ENCODE measurements at places on chromosomes 3 and 15. TPM values are rescaled to one million over a fixed set of nuclear protein-coding genes. Genes with fewer than 3 reads are reported as not detected.

Gene DPPA2
- not detected for total RNA-seq

Gene PIERCE2
- 0.36 TPM for total RNA-seq

Gene CCRL2
- 0.28 TPM for total RNA-seq

Gene ZBBX
- not detected for total RNA-seq

Gene HES1
- total RNA-seq = 8.3 TPM

Gene SEMA3B
- total RNA-seq = 4.3 TPM

Gene ISG20
- total RNA-seq = 0.72 TPM

Gene GP9
- not detected for total RNA-seq

DNA sequence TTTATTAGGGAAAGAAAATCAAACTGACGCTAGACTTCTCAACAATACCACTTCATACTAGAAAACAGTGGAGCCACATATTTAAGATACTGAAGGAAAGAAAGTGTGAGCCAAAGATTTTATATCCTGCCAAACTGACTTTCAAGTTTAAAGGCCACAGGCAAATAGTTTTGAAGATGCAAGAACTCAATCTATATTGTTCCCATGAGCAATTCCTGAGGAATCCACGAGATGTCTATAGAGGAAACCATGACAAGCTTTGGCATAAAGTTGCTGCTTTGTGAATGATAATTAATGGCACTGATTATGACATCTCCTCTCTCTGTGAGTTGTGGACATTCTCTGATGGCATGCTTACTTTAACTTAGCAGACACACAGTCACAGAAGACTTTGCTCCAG lies 276.1 kb upstream of the GOLGA6L4 start:
- DNase-seq = no peak
- H3K4me1 ChIP-seq = no peaks in the 10 kb centered on the region
- no peaks in the 10 kb centered on the region for H3K27me3 ChIP-seq
- no peaks in the 10 kb centered on the region for H3K36me3 ChIP-seq

- H3K4me1 ChIP-seq = no peaks in the 10 kb centered on the region
- no peaks in the 10 kb centered on the region for H3K36me3 ChIP-seq
- H3K27me3 ChIP-seq = no peaks in the 10 kb centered on the region
- H3K4me3 ChIP-seq = no peak overlapping the region
- no peak overlapping the region for H3K27ac ChIP-seq
- peak; percentile 11 for DNase-seq
These were observed 380.0 kb downstream of the PDCD6IP start for GRCh38 chr3:34178415-34178814.

- peaks cover 23% of the 10 kb centered on the region for H3K36me3 ChIP-seq
- H3K4me1 ChIP-seq = peaks cover 15% of the 10 kb centered on the region
- H3K27me3 ChIP-seq = no peaks in the 10 kb centered on the region
- H3K27ac ChIP-seq = peak overlapping the region; percentile 36
- peak; percentile 74 for DNase-seq
- H3K4me3 ChIP-seq = no peak overlapping the region
These were observed 42.8 kb downstream of the ZNF609 start for GRCh38 chr15:64503197-64503596.

DNA sequence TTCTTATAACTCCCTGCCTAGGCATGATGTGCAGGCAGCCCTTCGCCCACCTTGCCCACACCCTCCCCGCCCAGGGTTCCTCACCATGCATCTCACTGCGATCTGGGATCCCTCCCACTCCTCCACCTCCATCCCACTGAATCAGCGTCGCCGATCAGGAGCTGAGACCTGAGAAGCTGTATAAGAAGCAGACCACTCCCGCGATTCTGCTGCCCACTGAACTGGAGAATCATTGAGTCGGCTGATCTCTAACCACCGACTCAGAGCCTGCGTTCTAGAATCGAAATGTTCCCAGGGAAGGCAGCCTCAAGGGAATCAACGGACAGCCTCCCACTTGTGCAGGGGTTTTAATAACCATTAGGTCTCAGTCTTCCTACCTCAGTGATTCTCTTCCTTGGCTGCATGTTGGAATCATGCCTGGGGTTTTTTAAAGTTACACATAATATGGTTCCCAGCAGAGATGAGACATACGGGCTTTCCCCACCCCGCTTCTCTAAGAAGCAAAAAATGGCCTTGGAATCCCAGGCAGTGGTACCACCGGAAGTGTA lies 60.2 kb downstream of the TMEM44 start:
- peak; percentile 72 for DNase-seq
- H3K36me3 ChIP-seq = no peaks in the 10 kb centered on the region
- H3K4me3 ChIP-seq = no peak overlapping the region
- H3K4me1 ChIP-seq = peaks cover 32% of the 10 kb centered on the region

- DNase-seq = no peak
These were observed 32.5 kb downstream of the GAP43 start for GRCh38 chr3:115655761-115656282.

GRCh38 chr3:169813757-169814517 lies 1.2 kb upstream of the LRRC34 start:
- H3K4me1 ChIP-seq = peaks cover 6% of the 10 kb centered on the region
- DNase-seq = no peak
- H3K4me3 ChIP-seq = no peak overlapping the region
- no peaks in the 10 kb centered on the region for H3K36me3 ChIP-seq

DNA sequence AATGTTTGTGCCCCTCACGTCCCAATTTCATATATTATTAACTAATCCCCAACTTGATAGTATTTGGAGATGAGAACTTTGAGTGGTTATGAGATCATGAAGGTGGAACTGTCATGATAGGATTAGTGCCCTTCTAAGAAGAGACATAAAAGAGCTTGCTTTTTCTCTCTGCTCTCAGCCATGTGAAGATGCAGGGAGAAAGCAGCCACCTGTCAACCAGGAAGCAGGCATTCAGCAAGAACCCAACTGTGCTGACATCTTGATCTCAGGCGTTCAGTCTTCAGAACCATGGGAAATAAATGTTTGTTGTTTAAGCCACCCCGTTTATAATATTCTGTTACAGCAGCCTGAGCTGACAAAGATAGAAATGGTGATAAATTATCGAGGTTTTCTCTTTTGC lies 278.7 kb upstream of the KCNMB2 start:
- no peaks in the 10 kb centered on the region for H3K27me3 ChIP-seq
- no peak for DNase-seq
- H3K4me3 ChIP-seq = no peak overlapping the region

DNA sequence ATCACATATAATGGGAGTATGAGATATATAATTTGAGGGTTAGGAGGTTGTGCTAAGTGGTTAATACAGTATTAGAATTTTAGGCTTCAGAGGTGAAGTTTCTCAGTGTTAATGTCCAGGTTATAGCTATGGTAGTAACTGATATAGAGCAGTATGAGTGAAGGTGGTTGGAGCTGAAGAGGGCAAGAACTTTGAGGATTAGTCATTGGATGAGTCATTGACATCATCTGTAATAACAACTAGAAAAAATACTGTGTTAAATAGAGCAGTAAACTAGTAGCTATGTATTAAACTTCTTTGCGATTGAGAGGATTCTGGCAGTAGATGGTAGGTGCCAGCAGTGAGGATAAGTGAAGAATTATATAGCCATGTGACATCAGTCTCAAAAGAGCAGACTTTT lies 47.5 kb upstream of the EIF3J start:
- H3K36me3 ChIP-seq = peaks cover 8% of the 10 kb centered on the region
- no peak overlapping the region for H3K4me3 ChIP-seq
- peak; percentile 94 for DNase-seq
- no peaks in the 10 kb centered on the region for H3K27me3 ChIP-seq

GRCh38 chr3:71048948-71049347 lies 534.6 kb downstream of the FOXP1 start:
- peaks cover 55% of the 10 kb centered on the region for H3K36me3 ChIP-seq
- DNase-seq = no peak
- no peaks in the 10 kb centered on the region for H3K27me3 ChIP-seq
- H3K4me3 ChIP-seq = no peak overlapping the region

GRCh38 chr3:101081999-101082398 lies 88.8 kb upstream of the ABI3BP start:
- peak; percentile 88 for DNase-seq
- H3K4me1 ChIP-seq = peaks cover 4% of the 10 kb centered on the region
- H3K4me3 ChIP-seq = no peak overlapping the region
- no peaks in the 10 kb centered on the region for H3K27me3 ChIP-seq
- no peaks in the 10 kb centered on the region for H3K36me3 ChIP-seq

- no peaks in the 10 kb centered on the region for H3K36me3 ChIP-seq
- DNase-seq = no peak
- no peaks in the 10 kb centered on the region for H3K27me3 ChIP-seq
- H3K27ac ChIP-seq = no peak overlapping the region
- H3K4me3 ChIP-seq = no peak overlapping the region
These were observed 174.2 kb upstream of the STT3B start for GRCh38 chr3:31358473-31359070.

DNA sequence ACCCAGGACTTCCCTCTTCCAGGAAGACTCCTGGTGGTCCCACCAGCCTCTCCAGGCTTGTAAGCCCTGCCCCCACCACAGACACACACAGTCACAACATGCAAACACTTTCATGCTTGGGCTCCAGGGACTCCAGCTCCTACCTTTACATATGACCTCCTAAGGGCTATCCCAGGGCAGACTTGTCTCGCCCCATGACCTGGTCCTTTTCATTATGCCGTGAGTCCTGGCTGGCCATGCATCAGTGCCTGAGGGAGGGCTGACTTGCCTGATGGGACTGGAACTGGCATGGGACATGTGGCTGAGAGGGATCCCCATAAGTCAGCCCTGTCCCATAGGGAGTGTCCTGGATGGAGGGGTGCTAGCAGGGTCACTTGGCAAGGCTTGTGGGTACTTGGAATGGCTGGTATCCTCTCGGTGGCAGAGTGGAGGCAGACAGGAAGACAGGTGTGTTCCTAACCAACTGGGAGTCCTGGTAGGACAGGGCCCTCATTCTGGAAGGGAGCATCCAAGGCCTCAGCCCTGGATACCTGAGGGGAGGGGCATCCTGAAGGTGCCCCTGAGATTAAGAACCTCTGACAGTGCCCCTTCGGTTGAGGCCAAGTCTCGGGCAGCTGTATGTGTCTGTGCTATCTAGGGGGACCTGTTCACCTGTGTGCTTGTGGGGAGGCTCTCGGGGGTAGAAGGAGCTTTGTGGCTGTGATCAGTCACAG lies 540 bp upstream of the HHATL start:
- H3K27me3 ChIP-seq = peaks cover 42% of the 10 kb centered on the region
- H3K4me1 ChIP-seq = no peaks in the 10 kb centered on the region
- H3K27ac ChIP-seq = no peak overlapping the region

DNA sequence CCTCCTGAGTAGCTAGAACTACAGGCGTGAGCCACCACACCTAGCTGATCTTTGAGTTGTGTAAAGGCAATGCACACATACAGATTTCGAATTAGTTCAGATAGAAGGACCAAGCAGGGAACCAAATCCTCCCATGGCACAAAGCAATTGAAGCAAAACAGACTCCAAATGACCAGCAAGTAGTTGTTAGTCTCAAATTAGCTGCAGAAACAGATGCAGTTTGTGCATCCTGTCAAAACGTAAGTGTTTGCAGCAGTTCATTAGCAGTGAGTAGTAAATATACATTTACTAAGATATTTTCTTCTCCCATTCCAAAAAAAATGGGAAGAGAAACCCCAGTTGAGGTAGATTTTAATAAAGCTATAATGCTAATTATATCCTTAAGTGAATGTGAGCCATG lies 15.8 kb upstream of the FAM174B start:
- H3K4me1 ChIP-seq = peaks cover 2% of the 10 kb centered on the region
- no peaks in the 10 kb centered on the region for H3K36me3 ChIP-seq
- H3K27ac ChIP-seq = no peak overlapping the region
- H3K27me3 ChIP-seq = peaks cover 14% of the 10 kb centered on the region
- no peak overlapping the region for H3K4me3 ChIP-seq

DNA sequence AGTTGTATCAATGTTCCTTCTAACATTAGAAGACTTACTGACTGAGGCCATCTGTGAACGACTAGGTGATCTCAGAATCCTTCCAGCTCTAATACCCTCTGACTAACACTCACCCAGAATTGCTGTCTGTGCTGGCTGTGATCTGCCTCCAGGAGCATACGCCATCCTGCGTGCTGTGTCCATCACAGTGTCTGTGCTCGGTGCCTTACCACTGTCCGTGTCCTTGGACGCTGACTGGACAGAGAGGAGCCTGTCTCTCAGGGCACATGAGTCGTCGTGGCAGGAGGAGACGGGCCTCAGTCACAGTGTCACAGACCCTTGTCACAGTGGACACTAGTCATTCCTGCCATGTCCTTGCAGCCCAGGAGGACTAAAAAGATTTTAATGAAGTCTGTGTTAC lies 83.1 kb downstream of the LMLN start:
- peaks cover 4% of the 10 kb centered on the region for H3K36me3 ChIP-seq
- DNase-seq = no peak
- no peak overlapping the region for H3K27ac ChIP-seq
- no peak overlapping the region for H3K4me3 ChIP-seq
- H3K4me1 ChIP-seq = no peaks in the 10 kb centered on the region
- peaks cover 2% of the 10 kb centered on the region for H3K27me3 ChIP-seq

- no peak overlapping the region for H3K27ac ChIP-seq
- H3K27me3 ChIP-seq = peaks cover 8% of the 10 kb centered on the region
- H3K36me3 ChIP-seq = no peaks in the 10 kb centered on the region
- no peak overlapping the region for H3K4me3 ChIP-seq
- no peaks in the 10 kb centered on the region for H3K4me1 ChIP-seq
- DNase-seq = no peak
These were observed 1.1 kb downstream of the SLC24A5 start for GRCh38 chr15:48121849-48122248.

DNA sequence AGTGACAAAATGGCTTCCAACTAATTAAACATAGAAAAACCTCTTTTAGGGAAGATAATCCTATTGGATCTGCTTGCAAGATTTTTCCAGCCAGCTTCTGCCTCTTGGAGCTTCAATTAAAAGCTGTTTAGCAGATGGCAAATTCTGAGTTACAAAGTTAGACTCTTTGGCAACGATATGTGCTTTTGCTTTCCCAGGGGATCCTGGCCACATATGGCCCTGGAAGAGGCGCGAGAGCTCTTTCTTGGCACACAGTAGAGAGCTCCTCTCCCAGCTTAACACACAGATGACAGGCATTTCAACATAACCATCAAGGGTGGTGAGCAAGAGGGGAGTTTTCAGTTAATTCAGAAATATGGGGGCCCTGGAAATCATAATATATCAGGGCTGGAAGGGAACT lies 41.6 kb upstream of the GALNT15 start:
- peaks cover 31% of the 10 kb centered on the region for H3K4me1 ChIP-seq
- no peaks in the 10 kb centered on the region for H3K27me3 ChIP-seq
- no peaks in the 10 kb centered on the region for H3K36me3 ChIP-seq

All from IMR-90 (cell line).